ENCODE measurements at places on chromosomes 13 and 19.

DNA sequence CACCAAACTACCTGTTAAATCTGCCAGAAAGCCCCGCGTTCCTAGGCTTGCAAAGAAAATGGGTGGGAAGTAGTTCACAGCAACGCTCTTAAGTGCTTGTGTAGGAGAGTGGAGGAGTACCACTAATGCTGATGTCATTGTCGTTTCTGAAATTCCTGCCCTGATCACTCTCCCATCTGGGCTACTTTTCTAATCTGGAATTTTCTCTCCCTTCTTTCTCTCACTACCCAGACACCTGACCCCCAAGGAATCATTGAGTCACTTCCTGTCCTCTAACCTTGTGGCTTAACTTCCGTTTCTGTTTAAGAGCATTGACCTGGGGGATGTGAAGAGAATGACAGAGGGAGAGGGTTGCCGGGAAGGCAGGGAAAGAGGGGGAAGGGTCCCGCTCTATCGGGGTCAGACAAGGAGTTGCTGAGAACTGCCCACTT lies 98.7 kb downstream of the STARD13 start:
- DNase-seq = no peak

DNA sequence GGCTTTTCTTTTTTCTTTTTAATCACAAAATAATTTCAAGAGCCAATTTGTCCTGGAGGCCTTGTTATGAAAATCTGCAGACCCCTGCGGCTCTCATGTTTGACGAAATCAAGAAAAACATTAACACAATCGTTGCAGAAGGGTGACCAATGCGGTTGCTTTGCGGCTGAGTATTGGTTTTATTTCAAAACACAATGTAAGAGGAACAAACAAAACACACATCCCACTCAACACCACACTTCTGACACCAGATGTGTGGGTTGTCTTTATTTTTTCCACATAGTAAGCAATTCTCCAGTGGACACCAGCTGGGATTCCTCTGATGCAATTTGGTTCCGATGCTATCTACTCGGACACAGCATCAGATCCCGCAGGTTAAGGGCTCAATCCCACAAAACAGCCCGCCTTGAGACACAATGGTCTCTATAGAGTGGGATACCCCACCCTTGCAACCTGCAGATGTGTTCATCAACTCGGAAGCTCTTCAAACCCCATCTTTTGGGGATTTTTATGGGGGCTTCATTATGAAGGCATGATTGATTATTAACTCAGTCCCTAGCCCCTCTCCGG lies 21.9 kb upstream of the CCDC124 start:
- no peak for DNase-seq

GRCh38 chr13:105213512-105213911 lies 1322.0 kb downstream of the EFNB2 start:
- no peak for DNase-seq

- DNase-seq = no peak
These were observed 112.5 kb downstream of the ESD start for GRCh38 chr13:46684287-46685001.

GRCh38 chr13:50171590-50172282 lies 156.5 kb downstream of the KCNRG start:
- no peak for DNase-seq

DNA sequence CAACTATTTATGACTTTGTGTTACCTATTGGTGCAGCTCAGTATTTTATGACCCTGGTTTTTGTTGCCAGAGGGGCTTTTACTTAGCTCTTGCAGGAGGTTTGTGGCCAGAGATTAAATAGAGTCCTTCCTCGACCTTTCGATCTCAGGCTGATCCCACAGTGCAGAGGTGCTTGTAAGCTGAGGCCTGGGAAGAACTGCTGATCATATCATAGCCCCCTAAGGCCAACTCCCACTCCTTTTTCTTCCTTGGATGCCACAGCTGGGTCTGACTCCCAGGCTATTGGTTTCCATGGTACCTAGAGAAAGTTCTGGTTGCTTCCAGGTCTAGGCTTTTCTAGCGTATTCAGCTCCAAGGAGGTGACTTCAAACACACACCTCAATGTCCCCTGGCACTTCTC lies 324.9 kb downstream of the FOXO1 start:
- DNase-seq = no peak

DNA sequence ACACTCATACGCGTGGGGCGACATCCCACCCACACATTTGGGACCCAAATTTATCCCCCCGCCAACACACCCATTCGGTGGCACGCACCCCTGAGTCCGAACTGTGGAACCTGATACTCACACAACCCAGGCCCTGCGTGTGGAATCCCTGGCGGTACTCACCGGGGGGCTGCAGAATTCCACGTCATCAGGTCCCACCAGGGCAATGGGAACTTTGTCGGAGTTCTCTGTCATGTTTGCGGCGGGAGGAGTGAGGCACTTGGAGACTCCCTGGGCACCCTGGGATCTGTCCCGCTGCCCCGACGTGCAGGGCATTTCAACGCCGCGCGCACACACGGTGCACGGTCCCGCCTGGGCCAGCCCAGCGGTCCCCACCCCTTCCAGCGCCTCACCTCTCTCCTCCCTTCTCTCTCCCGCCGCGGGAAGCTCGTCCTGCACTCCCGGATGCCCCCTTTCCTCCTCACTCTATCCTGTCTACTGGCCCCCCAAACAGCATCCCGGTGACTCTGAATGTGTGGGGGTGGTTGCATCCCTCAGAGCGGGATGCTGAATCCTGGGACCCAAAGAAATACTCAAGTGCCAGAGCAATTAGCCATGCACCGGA lies at the start of gene CNMD:
Gene CNMD (minus strand): TSS at position 353 of the 604 bp plus-strand sequence. CDS start 119 bp downstream, at position 234.
- no peak for DNase-seq

DNA sequence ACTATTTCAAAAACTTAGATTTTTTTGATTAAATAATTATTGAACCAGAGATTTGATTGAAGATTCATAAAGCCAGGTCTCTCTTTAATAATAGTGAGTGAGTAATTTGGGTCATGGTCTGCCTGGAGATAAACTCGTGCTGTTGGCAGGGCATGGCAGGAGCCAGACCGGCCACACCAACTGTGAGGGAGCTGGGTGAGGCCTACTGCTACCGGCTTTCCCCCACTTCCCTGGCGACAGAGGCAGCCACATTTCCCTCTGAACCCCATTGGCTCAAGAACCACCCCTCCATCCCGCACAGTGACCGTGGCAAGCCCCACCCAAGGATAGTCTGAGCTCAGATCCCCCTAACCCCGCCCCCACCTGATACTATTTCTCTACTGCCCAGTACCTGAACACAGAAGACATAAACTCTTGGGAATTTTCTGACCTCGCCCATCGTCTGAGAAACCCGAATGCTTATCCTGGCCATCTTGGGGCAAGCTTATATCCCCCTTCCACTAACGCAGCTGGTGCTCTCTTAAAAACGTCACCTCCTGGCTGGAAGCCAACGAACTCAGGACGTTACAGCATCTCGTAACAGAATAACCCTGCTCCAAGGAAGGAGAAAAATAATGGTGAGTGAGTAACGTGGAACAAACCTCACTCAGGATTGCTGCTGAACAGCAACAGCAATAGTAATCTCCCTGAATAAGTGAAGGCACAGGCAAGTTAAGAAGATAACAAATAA lies 627.6 kb upstream of the PCDH9 start:
- no peak for DNase-seq

GRCh38 chr13:93708308-93709075 lies 481.9 kb downstream of the GPC6 start:
- DNase-seq = no peak

- DNase-seq = no peak
These were observed 2.4 kb downstream of the DHX34 start for GRCh38 chr19:47351548-47351947.

GRCh38 chr19:45508861-45509691 lies 1.8 kb downstream of the VASP start:
- DNase-seq = no peak

- no peak for DNase-seq
These were observed 9.1 kb downstream of the PLD3 start for GRCh38 chr19:40357640-40358039.

DNA sequence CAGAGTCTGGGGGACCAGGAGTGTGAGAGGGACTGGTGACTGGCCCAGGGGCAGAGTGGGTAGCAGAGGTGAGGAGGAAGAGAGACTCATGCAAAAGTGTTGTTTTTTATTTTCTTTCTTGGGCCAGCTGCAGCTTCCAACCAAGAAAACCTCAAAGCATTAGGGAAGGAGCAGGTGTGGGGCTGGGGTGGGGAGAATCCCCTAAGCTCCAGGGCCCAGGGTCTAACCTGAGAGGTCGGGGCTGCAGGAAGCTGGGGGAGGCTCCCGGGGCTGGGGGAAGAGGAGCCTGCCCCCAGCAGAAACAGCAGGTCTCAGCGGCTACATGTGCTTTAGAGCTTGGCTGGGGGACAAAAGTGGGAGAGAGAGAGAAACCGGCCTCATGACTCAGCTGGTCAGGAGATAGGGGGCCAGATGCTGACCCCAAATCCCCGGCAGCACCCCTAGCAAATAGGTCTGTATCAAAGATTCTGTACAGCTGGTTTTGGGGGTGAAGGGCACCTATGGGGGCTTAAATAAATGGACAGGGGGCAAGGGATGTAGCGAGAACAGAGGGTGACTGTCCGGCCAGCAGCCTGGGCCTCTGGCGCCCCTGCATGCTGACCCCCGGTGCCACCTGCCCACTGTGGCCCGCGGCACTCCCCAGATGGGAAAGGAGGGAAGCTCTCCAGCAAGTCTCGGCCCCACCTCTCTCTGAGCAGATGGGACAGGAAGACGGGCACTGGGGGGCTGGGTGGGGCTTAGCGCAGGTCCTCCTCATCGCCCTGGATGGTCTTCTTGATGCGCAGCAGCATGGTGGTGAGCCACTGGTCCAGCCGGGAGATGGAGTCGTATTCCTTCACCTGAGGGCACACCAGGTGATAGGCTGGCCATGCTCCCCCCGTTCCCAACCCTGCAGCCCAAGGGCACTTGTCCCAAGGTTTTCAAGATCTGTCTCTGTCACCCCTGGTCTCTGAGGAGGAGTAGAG lies 3.8 kb upstream of the KPTN start:
- DNase-seq = no peak

GRCh38 chr19:12880551-12881171 lies 588 bp downstream of the DNASE2 start:
- DNase-seq = no peak
